Putamen (tissue), 1 donor: ENCODE measurements at places on chromosomes 7 and 10.

DNA sequence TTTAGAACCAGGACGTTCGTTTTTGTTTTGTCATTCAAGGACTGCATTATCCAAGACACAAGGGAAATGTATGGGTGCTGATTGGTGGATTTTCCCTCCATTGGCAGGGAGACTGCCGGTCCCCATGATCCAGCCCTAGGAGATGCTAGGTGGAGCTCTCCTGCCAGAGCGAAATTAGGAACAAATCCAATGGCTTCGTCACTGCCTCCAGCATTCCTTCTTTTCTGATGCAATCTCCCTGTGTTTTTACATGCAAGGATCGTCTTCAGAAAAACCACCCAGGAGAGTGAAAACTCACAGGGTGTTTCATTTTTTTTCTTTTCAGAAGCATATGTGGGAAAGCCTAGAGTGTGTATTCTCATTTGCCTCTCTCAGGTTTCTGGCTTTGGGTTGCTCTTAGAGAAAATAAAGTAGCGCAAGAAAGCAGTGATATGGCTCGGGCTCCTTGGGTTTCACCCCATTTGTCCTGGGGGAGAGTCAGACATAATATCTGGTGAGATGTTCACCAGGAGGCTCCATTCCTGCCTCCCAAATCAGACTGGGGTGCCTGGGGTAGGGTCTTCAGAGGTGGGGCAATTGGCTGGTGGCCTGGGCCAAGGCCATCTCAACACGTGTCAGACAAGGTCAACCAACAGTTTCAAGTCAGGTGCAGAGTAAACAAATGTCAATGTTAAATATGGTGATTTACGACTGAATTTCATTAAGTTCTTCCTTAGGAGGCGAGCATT, 450.9 kb upstream of the MKI67 start:
- no peak for DNase-seq

- no peak for DNase-seq
These were observed 27.3 kb upstream of the CABCOCO1 start for GRCh38 chr10:61635471-61635870.

DNA sequence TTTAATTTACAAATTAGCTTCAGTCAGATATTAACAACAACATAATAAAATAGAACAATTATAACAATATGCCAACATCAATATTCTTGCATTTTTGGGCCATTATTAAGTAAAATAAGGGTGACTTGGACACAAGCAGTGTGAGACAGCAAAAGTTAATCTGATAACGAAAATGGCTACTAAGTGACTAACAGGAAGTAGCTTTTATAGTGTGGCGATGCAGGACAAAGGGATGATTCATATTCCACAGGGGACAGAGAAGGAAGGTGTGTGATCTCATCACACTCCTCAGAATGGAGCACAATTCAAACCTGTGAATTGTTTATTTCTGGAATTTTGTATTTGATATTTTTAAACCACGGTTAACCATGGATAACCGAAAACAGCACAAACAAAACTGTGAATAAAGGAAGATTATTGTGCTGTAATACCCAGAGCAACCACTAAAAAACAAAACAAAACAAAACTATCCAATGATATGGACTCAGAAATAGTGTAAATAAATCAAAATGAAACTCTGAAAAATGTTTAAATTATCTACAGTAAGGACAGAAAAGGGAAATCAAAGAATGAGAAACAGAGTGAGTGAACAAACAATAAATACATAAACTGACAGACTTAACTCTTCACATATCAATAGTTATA, 66.9 kb upstream of the TFEC start:
- DNase-seq: no peak

- DNase-seq: no peak
These were observed 22.7 kb downstream of the SLC35G1 start for GRCh38 chr10:93916257-93917063.

DNA sequence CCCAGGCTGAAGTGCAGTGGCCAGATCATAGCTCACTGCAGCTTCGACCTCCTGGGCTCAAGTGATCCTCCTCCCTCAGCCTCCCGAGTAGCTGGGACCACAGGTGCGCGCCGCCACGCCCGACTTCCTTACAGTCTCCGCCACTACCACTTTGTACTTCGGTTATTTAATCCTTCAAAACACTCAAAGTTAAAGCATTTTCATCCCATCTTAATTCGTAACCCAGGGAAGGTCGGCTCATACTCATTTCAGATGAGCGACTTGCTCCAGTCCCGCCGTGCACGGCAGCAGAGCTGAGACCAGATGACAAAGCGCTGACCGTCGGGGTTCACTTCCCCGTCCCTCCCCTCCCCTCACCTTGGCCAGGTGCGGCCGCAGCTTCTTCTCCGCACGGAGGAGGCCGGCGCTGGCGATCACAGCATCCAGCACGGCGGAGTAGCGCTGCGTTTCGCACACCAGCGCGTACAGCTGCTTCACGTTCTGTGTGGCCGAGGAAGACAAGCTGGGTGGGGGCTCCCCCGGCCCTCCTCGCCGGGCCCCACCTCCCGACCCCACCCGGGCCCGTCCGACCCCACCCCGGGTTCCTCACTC, 457 bp downstream of the NSUN5 start:
- no peak for DNase-seq

DNA sequence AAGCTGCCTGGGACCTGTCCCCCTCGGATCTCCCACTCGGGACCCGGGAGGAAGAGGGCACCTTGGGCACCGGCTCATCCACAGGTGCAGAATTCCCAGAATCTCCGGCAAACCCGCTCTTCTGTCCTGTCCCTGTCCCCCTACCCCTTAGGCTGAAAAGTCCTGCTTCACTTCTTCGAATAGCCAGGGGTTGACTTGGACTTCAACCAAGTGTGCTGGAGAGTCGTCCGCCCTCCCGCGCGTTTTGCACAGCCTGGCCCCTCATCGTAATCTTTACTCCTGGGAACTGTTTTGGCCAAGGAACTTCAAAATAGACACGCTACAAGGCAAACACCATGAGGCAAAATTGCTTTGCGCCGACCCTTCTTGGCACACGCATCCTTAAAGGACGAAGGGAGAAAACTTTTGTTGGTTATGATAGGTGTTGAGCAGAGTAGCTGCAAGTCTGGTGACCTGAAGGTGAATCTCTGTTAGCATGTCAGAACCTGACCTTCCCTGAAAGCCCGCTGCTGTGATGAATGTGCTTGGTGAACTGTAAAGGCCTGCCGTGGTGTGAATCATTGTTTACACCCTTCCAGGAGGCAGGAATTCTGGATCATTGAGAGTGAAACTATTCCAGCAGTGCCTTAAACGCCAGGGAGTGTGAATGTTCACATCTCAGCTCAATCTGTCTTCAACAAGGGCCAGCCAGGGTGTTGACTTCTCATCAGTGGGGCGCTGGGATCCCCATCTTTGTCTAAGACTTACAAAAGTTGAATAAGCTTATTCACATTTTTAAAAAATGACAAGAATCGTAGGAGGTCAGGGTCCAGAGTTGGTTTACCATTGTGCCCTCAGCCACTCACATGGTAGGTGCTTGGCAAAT, 589 bp upstream of the RAPGEF5 start:
- no peak for DNase-seq

- no peak for DNase-seq
These were observed 129.1 kb upstream of the ITGB1 start for GRCh38 chr10:33087152-33087551.

DNA sequence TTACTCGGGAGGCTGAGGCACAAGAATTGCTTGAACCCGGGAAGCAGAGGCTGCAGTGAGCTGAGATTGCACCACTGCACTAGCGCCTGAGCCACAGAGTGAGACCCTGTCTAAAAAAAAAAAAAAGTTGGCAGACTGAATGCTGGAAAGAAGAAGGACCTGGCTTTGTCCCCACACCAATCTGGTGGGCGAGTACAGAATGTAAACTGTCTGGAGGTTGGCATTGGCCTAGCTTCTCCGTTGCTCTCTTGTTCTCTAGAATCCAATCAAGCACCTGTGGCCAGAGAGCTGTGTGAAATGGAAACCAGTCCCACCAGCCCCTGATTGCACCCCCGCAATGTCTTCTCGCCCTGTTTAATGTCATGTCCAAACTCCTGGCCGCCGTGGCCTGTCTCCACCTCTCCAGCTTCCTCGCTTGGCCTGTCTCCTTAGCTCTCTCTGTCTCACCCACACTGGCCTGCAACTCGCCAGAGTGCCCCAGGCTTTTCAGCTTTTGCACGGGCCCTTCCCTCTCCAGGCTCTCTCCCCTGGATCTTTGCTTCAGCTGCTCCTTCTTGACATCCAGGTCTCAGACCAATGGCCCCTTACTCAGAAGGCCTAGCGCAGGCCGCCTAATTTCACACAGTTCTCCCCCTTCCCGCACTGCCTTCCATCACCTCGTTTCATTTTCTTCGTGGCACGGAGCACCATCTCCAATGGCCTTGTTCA, 670 bp upstream of the AGK start:
- peak; percentile 4 for DNase-seq

GRCh38 chr7:30562498-30562897, 32.2 kb upstream of the GARS1 start:
- no peak for DNase-seq

- DNase-seq: no peak
These were observed 3.4 kb upstream of the ACTR3B start for GRCh38 chr7:152756116-152756515.

DNA sequence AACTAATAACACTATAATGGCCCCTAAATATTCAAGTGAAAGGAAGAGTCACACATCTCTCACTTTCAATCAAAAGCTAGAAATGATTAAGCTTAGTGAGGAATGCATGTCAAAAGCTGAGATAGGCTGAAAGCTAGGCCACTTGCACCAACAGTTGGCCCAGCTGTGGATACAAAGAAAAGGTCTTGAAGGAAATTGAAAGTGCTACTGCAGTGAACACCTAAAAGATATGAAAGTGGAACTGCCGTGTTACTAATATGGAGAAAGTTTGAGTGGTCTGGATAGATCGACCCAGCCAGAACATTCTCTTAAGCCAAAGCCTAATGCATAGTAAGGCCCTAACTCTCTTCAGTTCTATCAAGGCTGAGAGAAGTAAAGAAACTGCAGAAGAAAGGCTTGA, 12.1 kb upstream of the SNX13 start:
- DNase-seq: no peak

DNA sequence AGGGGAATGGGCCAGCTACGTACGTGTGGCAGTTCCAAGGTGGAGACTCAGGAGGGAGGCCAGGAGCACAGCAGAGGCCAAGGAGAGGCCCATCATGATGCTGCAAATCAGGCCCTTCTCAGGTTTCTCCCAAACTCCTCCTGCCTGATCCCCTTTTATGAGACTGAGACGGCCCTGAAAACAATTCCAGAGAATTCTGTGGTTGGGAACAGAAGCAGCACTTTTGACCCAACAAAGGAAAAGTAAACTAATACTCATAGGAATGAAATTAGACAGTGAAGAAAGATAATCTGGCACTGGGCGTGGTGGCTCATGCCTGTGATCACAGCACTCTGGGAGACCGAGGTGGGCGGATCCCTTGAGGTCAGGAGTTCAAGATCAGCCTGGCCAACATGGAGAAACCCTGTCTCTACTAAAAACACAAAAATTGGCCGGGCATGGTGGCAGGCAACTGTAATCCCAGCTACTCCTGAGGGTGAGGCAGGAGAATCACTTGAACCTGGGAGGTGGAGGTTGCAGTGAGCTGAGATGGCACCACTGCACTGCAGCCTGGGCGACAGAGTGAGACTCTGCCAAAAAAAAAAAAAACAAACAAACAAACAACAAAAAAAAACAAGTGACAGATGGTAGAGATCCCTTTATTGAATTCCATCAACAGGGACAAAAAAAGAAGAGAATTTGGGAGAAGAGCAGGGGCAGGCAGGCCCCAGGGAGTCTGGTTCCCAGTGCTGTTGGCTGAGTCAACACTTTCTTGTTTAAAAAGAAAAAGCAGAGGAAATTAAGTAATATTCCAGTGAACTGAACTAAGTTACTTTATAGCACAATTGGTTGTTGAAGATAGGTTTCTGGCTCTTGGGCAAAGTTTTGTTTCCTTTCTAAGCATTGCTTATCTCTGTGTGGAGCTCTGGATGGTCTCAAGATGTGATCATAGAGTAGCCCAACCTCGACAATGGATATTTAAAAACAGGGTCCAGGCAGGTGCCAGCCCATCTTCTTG, at the start of gene CCL26:
CCL26 (minus strand) TSS at position 131 of the 997 bp plus-strand sequence; CDS start at position 96, 35 bp downstream.
- DNase-seq: no peak

- DNase-seq: no peak
These were observed 7.7 kb upstream of the CPVL start for GRCh38 chr7:29154076-29154475.

DNA sequence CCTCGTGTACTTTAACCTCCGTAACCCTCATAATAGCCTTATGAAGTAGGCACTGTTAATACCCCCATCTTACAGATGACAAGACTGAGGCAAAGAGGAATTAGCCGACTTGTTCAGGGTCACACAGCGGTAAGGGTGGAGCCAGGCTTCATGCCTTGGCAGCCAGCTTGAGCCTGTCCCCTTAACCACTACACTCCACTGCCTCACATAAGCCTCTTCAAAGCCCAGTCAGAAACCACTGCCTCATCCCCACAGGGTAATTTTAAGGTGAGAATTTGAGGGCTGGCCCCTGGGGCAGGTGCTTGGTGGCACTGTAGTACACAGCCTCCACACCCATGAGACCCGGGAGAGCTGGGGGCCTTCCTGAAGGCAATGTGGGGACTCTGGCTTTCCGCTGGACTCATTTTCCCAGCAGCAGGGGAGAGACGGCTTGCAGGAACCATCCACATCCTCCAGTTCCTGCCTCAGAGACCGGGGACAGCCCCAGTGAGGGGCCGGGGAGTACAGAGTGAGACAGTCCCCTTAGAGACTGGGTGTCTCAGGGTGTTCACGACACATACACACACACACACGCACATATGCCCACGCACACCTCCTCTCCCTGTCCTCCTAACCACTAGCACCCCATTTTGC, 7.6 kb upstream of the C10orf105 start:
- no peak for DNase-seq

- no peak for DNase-seq
These were observed 4.6 kb downstream of the POLM start for GRCh38 chr7:44077681-44078091.
